ENCODE measurements at places on chromosomes 2 and 18.

DNA sequence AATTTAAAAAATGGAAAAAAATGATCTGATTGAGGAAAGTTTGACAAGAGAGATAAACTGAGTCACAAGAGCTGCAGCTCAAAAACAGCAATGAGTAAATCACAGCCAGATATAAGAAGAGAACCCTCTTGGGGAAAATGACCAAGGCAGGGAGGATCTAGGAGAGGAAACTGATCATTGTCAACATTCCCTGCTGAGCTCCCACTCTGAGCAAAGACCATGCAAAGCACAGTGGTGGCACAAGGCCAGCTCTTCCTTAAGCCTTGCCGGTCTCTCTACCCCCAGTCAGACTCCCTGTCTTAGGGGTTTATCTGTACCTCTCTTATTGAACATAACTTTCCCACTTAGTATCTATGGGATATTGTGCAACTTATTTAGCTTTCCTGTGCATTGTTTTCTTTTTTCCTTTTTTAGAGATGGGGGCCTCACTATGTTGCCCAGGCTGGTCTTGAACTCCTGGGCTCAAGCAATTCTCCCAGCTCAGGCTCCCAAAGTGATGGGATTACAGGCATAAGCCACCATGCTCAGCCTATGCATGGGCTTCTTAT, 54.0 kb upstream of the PPP1CB start:
- no peak for DNase-seq
- no peaks in the 10 kb centered on the region for H3K27me3 ChIP-seq
- no peak overlapping the region for H3K27ac ChIP-seq
- H3K4me3 ChIP-seq = no peak overlapping the region
- H3K36me3 ChIP-seq = no peaks in the 10 kb centered on the region
- H3K4me1 ChIP-seq = no peaks in the 10 kb centered on the region

DNA sequence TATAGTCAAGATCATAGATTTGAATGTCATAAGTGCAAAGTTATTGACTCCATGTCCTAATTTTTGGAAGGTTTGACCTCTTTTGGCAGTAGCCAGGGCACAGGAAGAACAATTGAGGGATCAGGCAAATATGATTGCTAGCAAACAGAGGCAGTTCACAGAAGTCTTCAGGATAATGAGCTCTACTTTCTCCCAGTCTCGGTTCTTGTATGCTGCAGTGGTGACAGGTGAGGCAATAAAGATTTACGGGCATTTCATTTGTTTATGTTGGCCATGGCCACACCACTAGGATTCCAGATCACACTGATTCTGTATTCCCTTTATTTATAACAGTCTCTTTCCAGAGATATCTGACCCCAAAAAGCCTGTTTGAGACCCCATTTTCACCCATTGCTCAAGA, 137.5 kb downstream of the UBR3 start:
- no peak overlapping the region for H3K4me3 ChIP-seq
- no peak overlapping the region for H3K27ac ChIP-seq

DNA sequence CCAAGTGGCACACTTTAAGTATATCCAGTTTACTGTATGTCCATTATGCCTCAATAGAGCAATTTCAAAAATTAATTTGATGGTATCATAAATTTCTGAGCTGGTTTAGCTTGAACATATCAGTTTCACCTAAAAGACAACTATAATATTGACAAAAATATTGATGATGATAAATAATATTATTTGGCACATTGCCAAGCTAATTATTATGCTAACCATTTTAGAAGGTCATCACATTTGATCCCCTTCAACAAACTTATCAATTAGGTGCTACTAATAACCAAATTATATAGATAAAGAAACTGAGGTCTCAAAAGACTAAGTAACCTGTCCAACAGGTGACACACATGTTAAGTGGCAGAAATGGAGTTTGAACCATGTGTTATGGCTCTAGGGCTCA, 26.9 kb upstream of the UBE2E3 start:
- no peaks in the 10 kb centered on the region for H3K36me3 ChIP-seq
- no peaks in the 10 kb centered on the region for H3K27me3 ChIP-seq
- H3K27ac ChIP-seq = no peak overlapping the region
- H3K4me1 ChIP-seq = no peaks in the 10 kb centered on the region

- no peak overlapping the region for H3K4me3 ChIP-seq
- no peak overlapping the region for H3K27ac ChIP-seq
- no peaks in the 10 kb centered on the region for H3K36me3 ChIP-seq
- H3K4me1 ChIP-seq = no peaks in the 10 kb centered on the region
Observed at GRCh38 chr2:159175182-159175581, 111.3 kb downstream of the WDSUB1 start.

DNA sequence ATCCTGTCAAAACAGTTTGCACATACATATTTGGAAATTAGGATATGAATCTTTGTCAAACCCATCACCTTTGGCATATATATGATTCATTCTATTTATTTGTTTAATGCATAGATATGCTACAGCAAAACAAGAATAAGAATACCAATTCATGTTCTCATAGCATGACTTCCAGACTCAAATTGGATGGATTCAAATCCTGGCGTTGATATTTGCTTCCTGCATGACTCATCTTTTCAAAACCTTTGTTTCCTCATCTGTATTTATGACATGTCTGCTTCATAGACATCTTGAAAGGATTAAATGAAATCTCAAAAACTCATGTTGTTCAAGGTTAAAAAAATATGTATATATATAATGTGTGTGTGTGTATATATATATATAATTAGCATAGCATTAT, 261.3 kb downstream of the MBD5 start:
- no peak overlapping the region for H3K4me3 ChIP-seq
- DNase-seq = no peak
- no peaks in the 10 kb centered on the region for H3K36me3 ChIP-seq
- no peak overlapping the region for H3K27ac ChIP-seq

- H3K27ac ChIP-seq = no peak overlapping the region
- no peak overlapping the region for H3K4me3 ChIP-seq
- H3K4me1 ChIP-seq = no peaks in the 10 kb centered on the region
Observed at GRCh38 chr2:129369437-129369836, 610.0 kb upstream of the RAB6C start.

DNA sequence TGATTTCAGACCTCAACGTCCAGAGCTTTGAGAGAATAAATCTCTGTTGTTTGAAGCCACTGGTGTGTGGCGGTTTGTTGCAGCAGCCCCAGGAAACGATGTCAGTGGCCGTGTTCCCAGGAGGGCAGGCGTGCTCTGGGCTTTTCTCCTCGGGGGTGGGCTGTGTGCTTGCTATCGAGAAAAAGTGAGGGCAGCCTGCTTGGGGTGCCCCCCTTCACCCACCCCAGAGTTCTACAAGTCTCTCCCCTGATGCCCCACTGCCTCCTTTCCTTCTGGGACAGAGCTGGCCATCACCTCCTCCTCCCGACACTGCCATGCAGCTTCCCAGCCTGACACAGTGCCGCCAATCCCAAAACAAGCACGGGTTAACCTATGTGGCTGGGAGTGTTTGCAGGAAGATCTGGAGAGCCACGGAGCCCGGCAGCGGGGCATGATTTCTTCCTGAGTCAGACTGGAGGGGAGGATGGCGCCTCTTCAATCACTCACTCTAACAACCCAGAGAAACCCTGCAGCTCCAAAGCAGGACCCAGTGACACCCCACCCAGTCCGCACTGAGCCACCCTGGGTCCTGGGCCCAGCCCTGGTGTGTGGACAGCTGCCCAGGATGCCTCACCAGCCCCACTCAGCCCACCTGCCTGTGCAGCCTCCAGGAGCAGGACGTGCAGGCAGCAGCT, 213.7 kb upstream of the RAB6C start:
- no peaks in the 10 kb centered on the region for H3K27me3 ChIP-seq
- H3K4me3 ChIP-seq = no peak overlapping the region
- no peak overlapping the region for H3K27ac ChIP-seq
- no peak for DNase-seq
- no peaks in the 10 kb centered on the region for H3K4me1 ChIP-seq

- no peak for DNase-seq
- H3K4me3 ChIP-seq = no peak overlapping the region
- H3K27me3 ChIP-seq = no peaks in the 10 kb centered on the region
- no peaks in the 10 kb centered on the region for H3K4me1 ChIP-seq
- no peaks in the 10 kb centered on the region for H3K36me3 ChIP-seq
- H3K27ac ChIP-seq = no peak overlapping the region
Observed at GRCh38 chr2:3025261-3025660, 352.4 kb downstream of the EIPR1 start.

DNA sequence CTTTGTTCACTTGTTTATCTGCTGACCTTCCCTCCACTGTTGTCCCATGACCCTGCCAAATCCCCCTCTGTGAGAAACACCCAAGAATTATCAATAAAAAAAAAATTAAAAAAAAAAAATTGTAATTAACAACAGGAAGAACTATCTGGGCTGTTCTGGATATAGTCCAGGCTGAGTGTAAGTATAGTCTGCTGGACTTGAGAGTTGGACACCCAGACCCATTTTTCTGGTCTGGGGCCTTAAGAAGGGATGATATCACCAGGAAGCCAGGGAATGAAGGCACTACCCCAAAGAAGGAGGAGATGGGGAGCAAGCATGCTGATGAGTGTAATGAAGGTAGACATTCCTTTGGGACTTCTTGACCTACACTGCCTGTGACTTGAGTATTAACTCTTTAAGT, 72.1 kb upstream of the ZFP36L2 start:
- no peak for DNase-seq
- H3K36me3 ChIP-seq = no peaks in the 10 kb centered on the region
- H3K27me3 ChIP-seq = no peaks in the 10 kb centered on the region
- H3K4me1 ChIP-seq = peaks cover 14% of the 10 kb centered on the region

DNA sequence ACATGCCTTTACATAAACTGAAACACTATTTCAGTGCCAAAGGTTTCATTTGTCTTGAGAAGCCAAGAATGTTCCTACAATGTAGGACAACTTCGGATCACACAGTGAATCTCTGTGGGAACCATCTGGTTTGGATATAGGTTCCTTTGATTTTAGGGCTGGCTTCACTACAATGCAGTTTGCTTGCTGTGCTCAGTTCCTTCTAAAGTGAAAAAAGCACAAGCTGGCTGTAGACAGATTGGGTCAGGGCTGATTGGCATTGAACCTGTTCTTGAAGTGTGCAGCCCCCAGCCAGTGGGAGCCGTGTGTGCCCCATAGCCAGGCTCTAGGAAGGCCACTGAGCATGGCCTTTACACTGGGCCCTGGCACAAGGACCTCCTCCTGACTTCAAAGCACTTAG, 167.9 kb upstream of the HNRNPA3 start:
- no peaks in the 10 kb centered on the region for H3K27me3 ChIP-seq
- H3K4me3 ChIP-seq = no peak overlapping the region
- DNase-seq = no peak
- no peaks in the 10 kb centered on the region for H3K4me1 ChIP-seq

GRCh38 chr2:23556929-23557328, 171.9 kb downstream of the KLHL29 start:
- no peaks in the 10 kb centered on the region for H3K27me3 ChIP-seq
- H3K27ac ChIP-seq = no peak overlapping the region
- H3K36me3 ChIP-seq = no peaks in the 10 kb centered on the region
- no peaks in the 10 kb centered on the region for H3K4me1 ChIP-seq

DNA sequence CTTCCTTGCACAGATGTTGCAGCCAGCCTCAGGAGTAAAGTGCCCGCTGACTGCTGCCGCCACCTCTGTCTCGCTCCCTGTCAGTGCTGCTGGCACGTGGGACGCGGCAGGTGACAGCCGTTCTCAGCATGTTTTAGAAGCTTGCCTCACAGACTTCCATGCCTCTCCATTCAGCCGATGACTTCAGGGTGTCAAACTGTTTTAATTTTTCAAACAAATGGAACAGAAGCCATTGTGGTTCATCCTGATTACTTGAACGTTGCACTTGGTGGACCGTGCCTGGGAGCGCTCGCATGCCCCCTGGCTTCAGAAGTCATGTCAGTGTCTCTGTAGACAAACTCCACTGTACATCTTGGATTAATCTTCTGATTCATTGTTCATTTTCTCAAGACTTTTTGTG, 62.7 kb upstream of the EML6 start:
- no peak overlapping the region for H3K27ac ChIP-seq
- H3K36me3 ChIP-seq = peaks cover 29% of the 10 kb centered on the region
- H3K4me1 ChIP-seq = no peaks in the 10 kb centered on the region
- no peak overlapping the region for H3K4me3 ChIP-seq
- DNase-seq = no peak

DNA sequence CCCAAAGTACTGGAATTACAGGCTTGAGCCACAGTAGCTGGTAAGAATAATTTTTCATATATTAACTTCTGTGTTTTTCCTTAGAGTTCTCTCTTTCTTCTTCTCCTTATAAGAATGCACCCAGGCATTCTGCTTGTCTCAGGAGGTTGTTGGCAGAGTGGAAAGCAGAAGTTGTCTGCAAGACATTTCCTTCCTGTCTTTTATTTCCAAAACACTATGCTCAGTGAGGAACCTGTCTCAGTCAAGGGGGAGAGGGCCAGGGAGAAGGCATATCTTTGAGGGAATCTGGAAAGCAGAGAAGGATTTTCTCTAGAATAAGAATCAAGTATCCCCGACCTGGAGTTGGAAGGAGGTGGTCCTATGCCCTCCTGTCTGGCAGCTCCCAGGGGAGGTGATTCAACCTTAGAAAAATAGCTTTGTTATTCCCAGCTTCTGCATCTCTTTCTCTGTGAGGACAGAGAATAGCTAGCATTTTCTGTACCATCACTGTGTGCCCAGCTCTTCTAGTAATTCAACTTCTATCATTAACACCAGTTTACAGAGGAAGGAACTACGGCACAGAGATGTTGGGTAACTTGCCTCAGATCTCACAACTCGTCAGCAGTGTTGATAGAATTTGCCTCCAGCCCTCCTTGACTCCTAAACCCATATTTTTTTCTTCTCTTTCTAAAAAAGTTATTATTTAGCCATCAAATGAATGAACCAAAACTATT, 3.8 kb upstream of the LPIN2 start:
- no peaks in the 10 kb centered on the region for H3K36me3 ChIP-seq
- DNase-seq = no peak
- no peak overlapping the region for H3K27ac ChIP-seq

DNA sequence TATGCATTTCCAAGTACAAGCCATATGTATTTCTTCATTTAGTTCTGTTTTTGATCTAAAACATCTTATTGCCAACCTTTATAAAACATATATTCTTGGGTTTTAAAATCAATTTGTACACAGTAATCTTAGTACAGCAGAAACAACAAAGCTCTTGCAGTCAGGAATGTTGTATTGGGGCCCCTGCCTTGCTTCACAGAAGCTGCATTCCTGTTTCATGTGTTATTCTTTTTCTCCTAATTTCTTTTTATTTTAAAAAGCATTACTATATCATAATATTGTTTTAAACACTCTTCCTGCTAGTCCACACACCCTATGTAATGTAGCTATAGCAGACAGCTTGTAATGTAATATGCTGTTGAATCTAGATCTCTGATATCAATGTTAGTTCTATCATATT, 24.0 kb downstream of the SERPINB7 start:
- H3K27ac ChIP-seq = no peak overlapping the region
- H3K4me3 ChIP-seq = no peak overlapping the region
- no peak for DNase-seq
- no peaks in the 10 kb centered on the region for H3K27me3 ChIP-seq
- no peaks in the 10 kb centered on the region for H3K4me1 ChIP-seq
- H3K36me3 ChIP-seq = no peaks in the 10 kb centered on the region

DNA sequence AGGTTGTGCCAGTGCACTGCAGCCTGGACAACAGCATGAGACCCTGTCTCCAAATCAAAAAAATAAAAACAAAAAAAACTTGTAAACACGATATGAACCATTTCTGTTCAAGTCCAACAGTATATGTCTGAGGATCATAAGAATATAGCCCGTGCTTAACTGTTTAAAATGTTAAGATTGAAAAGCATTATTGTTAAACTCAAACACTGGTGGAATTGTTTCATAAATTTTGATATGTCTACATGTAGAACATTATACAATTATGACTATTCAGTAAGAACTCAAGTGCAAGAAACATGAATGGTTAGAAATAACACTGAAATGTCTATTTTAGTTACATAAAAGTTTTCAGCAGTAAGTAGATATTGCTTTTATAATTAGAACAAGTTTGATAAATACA, 29.7 kb downstream of the PPIG start:
- H3K4me3 ChIP-seq = no peak overlapping the region
- no peak for DNase-seq
- H3K27me3 ChIP-seq = no peaks in the 10 kb centered on the region
- H3K27ac ChIP-seq = no peak overlapping the region
- peaks cover 42% of the 10 kb centered on the region for H3K36me3 ChIP-seq
- H3K4me1 ChIP-seq = no peaks in the 10 kb centered on the region
